ENCODE measurements at places on chromosomes 3 and 15.

DNA sequence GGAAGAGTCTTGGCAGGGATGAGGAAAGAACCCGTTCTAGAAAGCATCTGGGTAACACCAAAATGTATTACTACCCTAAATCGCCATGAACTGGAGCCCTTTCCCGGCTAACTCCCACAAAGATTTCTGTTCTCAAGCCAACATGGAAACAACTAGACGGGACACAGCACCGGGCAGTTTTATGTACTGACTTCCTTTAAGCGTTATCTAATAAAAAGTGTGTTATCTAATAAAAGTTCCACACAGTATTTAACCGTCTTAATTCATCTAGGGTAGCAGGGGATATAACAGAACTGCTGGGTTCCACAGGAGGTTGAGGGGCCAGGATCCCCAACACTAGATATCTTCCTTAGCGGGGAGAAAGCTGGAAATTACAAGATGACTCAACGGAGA, 347 bp upstream of the C3orf62 start:
- no peak for DNase-seq

GRCh38 chr15:40821195-40821594, 7.3 kb downstream of the PPP1R14D start:
- DNase-seq: no peak

DNA sequence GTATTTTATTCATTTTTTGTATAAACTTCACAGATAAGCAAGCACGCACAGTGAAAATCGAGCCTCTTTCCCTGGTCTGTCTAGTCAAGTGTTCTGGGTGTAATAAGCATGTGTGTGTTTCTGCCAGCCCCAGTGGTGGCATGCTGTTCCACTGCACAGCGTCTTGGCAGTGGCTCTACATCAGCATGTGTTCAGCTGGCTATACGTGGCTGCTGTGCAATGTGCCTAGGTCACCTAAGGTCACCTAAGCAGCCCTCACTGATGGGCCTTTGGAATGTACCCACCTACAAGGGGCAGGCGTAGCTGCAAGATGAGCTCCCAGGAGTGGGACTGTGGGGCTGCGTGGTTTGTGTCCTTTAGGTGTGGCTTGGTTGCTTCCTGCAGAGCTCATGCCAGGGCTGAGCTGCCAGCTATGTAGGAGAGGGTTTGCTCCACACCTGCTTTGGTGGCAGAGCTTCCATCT, 4.9 kb downstream of the LIMD1 start:
- DNase-seq: no peak

- DNase-seq: no peak
Observed at GRCh38 chr3:40369716-40370115, 17.3 kb upstream of the ENTPD3 start.

- DNase-seq: no peak
Observed at GRCh38 chr3:39358333-39358732, 24.8 kb upstream of the SLC25A38 start.

GRCh38 chr3:25454005-25454927, 26.2 kb downstream of the RARB start:
- DNase-seq: no peak

DNA sequence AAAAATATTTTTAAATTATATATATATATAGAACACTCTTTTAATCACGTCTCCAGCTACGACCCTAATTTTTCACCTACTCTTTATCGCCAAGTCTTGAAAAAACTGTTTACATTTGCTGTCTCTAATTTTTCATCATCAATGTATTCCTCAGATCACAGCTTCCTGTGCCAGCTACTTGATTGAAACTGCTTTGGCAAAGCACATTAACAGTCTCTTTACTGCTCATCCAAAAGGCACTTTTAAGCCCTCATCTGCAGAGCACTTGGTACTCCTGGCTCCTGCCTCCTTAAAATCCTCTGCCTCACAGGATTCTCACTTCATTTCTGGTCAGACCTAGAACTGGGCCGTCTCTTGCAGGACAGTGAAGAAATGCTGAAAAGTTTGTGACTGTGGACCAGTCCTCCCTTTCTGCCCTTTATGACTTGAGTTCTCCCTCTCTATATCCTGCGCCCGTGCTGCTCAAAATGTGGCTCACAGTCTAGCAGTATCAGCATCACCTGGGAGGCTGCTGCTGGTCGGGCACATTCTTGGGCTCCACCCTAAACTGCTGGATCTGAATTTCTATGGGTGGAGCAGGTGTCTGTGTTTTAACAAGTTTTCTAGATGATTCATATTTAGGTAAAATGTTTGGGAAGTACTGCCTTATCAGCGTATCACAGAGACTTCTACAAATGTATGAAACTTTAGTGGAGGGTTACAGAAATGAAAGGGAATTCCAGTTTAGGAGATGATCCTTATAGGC, 196.8 kb downstream of the ADAMTSL3 start:
- no peak for DNase-seq

- DNase-seq: peak; percentile 31
Observed at GRCh38 chr3:183253528-183254486, 754 bp downstream of the B3GNT5 start.

- DNase-seq: no peak
Observed at GRCh38 chr15:75223688-75224087, 22.0 kb downstream of the C15orf39 start.

DNA sequence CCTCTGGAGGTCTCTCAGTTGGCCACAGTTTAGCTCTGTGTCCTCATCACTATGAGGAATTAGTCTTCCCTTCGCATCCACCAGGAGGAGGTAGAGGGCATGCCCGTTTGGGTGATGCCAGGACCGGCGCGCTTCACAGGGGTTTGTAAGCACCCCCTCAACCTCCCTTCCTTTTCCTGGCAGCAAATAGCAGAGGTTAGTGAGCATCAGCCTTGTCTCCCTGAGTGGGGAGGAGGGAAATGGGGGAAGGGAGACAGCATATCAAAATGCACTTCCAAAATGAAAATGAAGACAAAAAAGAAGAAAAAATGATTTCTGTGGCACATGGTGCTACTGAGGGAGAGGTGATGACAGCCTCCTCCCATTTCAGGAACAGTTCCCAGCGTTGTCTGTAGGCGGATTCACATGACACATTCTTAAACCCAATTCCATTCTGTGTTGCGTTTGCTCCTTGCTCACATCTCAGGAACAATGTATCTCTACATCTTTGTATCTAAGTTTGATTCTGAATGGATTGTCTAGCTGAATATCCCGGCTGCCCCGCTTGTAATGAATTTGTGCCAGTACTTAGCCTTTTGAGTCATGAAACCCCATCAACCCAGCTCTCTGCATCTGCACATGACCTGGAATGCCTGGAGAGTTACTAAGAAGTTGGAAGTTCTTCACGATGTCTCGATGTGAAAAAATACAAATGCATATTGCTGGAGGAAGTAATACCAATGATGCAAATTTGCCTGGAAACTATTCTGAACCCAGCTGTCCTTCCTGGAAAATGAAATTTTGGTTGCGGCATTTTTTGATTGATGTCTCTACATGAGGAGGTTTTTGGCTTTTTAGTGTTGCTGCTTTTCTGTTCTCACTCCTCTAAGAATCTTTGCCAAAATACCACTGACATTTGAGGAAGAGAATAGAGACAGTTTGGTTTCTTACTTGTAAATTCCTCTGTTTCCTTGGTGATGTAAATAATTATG, 45.2 kb downstream of the TYRO3 start:
- DNase-seq: peak; percentile 48

DNA sequence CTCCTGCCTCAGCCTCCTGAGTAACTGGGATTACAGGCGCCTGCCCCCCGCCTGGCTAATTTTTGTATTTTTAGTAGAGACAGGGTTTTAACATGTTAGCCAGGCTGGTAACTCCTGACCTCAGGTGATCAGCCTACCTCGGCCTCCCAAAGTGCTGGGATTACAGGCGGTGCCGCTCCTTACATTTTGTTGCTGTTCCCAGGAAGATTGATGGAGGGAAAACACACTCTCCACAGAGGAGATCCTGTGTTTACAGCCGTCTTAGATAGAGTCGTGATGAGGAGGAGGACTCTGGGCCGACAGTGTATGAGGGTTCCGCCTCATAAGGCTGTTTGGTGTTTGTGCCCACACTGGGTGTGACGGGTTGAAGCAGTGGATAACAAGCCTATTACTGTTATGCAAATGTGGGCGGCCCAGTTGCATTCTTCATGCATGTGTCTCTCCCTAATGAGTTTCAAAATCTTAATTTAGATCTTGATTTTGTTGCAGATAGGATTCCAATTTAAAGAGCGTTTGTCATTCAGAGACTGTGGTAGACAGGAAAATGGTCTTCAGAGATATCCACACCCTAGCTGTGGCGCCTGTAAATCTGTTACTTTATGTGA, 60.0 kb downstream of the APBA2 start:
- no peak for DNase-seq

- no peak for DNase-seq
Observed at GRCh38 chr15:86197770-86198169, 118.1 kb downstream of the AGBL1 start.

GRCh38 chr15:89993349-89993748, 7.8 kb upstream of the ZNF710 start:
- DNase-seq: no peak

- no peak for DNase-seq
Observed at GRCh38 chr3:121651684-121652083, 9.0 kb downstream of the HCLS1 start.

DNA sequence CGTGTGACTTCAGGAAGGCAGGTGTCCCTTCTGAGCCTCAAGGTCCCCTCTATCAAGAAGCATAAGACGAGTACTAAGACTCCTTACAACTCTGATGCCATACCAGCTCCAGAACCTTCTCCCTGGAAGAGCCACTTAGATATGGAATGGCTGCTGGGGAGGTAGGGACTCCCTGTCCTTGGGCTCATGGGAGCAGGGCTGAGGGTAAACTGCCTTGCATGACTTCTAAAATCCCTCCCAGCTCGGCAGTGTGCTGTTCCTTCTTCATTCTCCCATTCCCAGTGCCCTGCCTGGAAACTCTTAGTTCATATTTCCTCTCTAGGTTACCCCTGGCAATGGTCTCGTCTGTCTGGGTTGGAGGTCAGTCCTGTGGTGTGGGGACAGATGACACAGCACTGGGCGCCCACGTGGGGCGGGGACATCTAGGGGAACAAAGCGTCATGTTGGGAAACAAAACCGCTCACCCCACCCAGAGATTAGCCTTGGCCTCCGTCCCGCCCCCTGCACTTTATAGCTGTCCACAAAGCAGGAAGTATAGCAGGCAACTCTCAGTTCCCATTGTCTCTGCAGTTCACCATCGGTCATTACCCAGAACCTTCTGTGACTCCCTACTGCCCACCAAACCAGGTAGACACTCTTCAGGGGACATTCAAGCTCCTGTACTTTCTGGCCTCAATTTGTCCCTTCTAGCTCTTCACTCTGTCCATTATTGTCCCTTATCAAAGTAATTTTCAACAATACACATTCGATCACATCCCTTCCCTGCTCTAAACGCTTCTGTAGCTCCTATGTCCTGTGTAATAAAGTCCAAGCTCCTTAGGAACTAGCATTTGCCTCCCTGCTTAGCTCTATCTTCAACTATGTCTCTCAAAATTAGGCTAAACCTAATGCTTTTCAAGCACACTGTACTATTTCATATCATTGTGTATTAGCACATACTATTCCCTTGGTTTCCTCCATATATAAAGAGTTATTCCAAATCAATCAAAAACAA, 73.8 kb downstream of the IQSEC1 start:
- DNase-seq: no peak

DNA sequence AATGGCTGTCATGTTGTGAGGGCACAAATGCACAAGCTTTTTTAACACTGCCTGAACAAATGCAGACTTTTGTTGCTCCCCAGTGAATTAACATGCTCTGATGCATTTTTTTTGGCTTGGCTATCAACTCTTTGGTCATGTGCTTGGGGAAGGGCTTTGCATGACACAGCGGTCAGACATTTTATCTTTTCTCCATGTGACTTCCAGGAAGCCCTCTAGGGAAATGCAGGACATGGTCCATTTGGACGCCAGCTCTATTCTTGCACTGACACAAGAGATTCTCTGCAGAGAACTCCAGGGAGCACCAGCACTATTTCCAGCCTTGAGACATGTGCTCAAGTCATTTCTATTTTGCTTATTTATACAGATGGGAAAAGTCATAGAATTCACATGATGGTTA, 46.2 kb downstream of the NEK11 start:
- DNase-seq: no peak

DNA sequence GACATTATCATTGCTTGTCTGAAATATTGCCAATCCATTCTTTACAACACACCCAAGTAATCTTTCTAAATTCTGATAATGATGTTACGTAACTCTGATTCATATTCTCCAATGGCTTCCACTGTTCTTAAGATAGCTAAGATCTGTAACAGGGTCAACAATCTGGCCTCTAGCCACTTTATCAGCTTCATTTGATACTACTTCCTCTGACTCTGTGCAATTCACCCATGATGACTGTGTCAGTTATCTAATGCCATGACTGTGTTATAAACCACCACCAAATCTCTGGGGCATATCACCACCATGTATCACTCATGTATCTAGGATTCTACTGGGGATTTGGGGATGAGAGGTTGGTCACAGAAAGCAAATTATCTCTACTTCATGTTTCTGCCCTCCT, 44.0 kb downstream of the CD200 start:
- DNase-seq: no peak

GRCh38 chr3:129162729-129163579, 2.1 kb upstream of the ISY1 start:
- DNase-seq: no peak

- no peak for DNase-seq
Observed at GRCh38 chr3:188122571-188123169, 31.3 kb upstream of the LPP start.

GRCh38 chr3:23474580-23475357, 271.6 kb downstream of the UBE2E2 start:
- DNase-seq: no peak

DNA sequence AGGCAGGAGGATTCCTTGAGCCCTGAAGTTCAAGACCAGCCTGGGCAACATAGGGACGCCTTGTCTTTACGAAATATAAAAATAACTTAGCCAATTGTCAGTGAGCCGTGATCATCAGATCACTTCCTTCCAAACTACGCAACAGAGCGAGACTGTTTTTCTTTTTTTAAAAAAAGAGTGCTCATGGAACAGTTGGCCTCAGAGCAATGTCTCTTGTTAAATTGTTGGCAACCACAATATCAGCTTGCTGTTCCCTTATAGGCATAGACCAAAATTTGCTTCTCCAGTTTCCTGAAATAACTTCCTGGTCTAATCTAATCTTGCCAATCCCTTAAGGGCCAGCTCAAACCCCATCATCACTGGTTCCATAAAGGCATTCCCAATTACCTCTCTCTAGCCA, 93.3 kb upstream of the SLC4A7 start:
- DNase-seq: no peak

GRCh38 chr3:197026481-197026866, 3.1 kb downstream of the MELTF start:
- no peak for DNase-seq

GRCh38 chr3:101182734-101183133, 137.6 kb downstream of the IMPG2 start:
- no peak for DNase-seq

- no peak for DNase-seq
Observed at GRCh38 chr15:51252671-51253070, 85.7 kb downstream of the CYP19A1 start.

- DNase-seq: no peak
Observed at GRCh38 chr3:126352476-126353454, 4.4 kb downstream of the KLF15 start.

- no peak for DNase-seq
Observed at GRCh38 chr15:61994216-61994615, 66.0 kb downstream of the VPS13C start.

- DNase-seq: peak; percentile 40
Observed at GRCh38 chr3:105526360-105527111, 159.8 kb downstream of the ALCAM start.

- no peak for DNase-seq
Observed at GRCh38 chr3:196789885-196790359, 50.3 kb downstream of the PAK2 start.
